ENCODE measurements at places on chromosomes 2 and 18.
A peak's percentile ranks its signal among the peaks of the same experiment; 100 is the strongest.

- no peak for DNase-seq
Observed at GRCh38 chr2:46270384-46270783, 26.8 kb upstream of the EPAS1 start.

DNA sequence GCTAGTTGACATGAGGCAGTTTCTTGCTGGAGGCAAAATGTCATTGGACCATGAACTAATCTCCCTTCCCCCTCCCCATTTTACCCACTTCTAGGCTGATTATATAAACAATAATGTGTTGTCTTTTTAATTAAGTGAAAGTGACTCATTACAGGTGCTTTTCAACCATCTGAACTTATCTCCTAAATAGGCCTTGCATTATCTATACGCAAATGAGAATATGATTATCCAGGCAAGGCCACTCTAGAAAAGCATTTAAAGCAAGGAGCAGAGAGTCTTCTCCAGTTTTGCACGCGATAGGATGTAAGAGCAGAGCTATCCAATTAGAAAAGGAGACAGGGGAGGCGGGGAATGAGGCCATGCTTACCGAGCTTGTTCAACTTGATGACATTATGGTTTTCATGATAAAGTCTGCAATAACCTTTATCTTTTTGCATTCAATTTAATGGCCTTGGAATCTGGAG is 286.1 kb upstream of the SIX3 start:
- DNase-seq, result no peak

- peak; percentile 77 for DNase-seq
Observed at GRCh38 chr2:200306196-200306930, at the start of gene SPATS2L. SPATS2L (plus strand) TSS chr2:200306693; CDS start chr2:200389245, 82,552 bp downstream.

DNA sequence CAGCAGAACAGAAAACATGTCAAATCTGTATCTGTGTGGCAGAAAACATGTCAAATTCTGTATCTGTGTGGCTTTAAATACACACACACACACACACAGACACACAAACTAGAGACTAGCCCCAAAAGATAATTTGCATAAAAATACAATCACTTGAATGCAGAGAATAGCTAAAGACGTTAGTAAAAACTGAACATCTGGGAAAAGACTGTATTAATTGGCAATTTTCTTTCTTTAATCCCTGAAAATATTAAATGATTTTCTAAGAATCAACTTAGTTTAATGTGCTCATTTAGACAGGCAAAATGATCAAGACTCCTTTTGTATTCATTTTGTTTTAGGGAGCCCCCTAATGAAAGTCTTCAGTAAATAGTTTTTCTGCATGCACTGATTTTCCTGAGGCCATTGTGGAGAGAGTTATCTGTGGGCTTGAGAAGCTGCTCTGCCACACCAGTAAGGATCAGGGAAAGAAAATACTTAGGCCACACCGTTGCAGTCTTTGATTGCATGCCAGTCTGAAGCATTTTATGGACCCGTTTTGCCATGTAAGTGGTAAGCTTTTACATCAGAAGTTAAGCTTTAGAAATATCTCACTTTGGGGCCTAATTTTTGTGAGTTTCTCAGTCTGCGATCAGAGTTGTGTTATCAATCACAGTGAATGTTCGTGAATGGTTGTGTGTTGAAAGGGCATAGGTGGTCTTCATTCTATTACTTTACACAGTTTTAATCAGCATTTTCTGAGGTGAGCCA is 2.2 kb downstream of the SPATS2L start:
- no peak for DNase-seq

DNA sequence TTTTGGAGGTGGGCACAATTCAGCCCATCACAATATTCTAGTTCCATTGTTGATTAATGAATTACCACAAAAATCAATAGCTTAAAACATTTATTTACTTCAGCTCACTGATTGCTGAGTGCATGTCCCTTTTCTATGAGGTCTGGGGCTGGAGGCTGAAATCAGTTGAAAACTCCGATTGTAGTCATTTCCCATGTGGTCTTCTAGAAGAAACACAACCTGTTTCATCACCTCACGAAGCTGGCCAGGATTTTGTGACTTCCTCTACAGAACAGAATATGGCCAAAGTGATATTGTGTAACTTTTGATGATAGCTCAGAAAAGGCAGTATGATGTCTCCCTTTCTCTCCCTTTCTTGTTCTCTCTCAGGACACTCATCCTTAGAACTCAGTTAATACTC is 44.1 kb upstream of the CYRIA start:
- no peak for DNase-seq

DNA sequence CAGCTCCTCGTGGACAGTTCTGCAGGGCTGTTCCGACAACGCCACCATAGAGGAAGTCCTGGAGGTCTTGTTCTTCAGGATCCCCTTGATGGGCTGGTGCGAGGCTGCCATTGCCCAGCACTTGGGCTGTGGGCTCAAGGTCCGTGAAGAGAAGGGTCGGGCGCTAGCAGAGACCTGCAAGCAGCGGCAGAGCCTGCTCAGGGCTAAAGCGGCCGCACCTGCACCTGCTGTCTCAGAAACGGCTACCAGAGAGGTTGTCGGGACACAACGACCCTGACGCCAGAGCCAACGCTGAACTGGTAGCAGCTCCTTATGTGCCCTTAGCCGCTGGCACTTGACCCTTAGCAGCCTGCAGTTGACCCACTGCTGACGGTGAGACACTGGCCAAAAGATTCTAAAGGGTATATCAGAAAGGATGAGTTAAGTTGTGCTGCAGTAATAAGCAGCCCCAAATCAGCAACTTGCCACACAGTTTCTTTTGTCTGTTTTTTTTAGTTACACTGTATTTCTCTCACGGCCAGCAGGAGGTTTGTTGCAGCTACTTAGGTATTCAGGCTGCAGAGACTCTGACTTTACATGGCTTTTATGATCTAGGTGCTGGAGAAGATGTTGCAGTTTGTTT is 55.5 kb upstream of the ST6GAL2 start:
- DNase-seq, result no peak

DNA sequence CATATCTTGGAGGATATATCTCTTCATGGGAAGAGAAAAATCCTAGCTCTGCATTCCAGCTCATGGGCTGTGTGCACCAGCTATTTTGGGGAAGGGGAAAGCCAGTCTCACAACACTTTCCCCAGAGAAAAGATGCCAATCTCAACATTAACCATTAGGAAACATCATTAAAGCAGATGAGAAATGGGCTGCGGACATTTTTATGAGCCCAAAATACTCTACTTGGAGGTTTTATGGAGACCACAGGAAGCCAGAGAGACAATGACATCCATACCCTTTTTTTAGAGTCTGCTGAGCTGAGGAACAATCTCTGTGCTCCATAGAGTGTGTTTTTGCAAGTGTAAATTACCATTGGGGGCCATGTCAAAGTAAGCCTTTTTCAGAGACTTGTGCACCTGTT is 213.7 kb downstream of the TRIB2 start:
- no peak for DNase-seq

- no peak for DNase-seq
Observed at GRCh38 chr2:194363295-194363694, 1293.7 kb upstream of the SLC39A10 start.

DNA sequence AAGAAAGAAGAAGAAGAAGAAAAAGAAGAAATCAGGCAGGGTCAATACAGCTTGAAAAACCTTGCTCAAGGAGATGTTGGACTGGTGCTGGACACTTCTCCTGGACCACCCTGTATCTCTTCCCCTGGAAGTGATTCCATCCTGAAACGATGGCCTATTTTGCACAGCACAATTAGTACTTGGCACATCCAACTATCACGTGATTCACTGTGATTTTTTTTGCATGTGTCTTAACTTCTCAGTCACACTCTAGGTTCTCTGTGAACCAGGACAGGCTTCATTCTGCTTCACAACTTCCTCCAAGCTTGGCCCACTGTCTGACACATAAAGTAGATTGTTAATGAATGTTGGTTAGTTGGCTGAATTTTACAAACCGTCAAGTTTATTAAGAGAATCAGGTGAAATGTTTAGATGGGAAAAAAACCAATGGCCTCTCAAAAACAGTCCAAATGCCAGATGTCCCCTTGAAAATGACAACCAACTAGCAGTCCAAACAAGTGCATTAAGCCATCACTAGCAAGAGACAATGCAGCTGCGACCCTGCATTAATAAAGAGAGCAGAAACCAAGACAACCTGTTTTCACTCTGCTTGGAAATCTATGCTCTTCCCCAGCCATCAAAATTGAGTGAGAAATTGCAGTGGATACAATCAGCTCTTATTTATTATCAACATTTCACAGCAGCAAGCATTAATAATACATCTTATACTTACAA is 300.0 kb upstream of the CHAC2 start:
- DNase-seq, result no peak

GRCh38 chr2:58664523-58665151 is 423.5 kb upstream of the FANCL start:
- no peak for DNase-seq

DNA sequence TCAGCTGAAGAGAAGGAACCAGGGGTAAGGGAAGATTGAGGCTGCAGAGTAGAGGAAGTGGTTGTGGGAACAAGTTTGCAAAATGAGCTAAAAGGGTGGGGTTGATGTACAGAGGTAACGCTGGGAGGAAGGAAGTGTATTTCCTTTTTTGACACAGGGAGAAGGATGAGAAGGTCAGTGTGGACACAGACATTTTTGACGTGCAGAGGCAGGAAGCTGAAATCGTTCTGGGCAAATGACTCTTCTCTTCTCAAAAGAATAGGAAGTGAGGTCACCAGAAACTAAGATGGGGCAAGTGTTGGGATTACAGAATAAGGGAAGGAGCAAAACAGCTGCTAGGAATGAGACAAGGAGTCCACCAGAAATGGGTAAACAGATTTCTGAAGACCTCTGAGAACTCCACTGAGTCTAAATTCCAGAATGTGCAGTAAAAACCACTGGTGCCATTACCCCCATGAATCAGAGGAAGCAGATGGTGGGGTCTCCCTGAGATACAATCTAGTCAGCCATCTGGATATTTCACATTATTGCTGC is 20.0 kb upstream of the RNF149 start:
- DNase-seq, result no peak

DNA sequence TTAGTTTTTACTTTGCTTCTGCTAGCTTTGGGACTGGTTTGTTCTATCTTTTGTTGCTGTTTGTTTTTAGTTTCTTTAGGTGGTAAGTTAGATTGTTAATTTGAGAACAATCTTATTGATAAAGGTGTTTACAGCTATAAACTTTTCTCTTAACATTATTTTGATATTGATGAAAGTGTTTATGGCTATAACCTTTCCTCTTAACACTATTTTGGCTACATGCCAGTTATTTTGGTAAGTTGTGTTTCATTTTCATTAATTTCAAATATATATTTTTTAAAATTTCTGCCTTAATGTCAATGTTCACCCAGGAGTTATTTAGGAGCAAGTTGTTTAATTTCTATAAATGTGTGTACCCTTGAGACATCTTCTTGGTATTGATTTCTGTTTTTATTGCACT is 229.6 kb upstream of the SYT4 start:
- DNase-seq, result no peak

GRCh38 chr2:207802650-207803049 is 32.9 kb upstream of the FZD5 start:
- DNase-seq, result no peak

GRCh38 chr2:25879133-25879730 is 945 bp upstream of the ASXL2 start:
- DNase-seq, result no peak

DNA sequence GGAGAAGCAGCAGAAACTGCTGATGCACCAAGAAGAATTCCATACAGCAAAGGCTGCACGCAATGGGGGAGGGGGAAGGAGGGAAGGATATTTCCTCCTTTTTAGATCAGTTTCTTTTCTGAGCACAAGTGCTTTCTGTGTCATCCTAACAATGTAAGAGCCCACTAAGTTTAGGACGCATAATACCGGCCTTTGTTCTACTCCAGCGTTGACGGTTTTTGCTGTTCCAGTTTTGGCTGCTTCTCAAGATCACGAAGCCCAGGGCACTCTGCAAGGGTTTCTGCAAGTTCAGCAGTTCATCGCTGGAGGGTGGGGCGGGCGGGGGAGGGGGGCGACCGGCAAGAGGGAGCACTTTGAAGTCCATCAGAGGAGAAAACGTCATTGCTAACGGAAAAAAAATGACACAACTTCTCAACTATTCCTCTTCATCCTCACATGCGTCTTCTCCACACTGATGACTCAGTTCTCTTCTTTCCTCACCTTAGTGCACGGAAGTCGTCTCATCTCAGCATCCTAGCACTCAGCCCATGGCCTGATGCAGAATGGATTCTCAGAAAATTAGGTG is 8.7 kb downstream of the FAM178B start:
- no peak for DNase-seq

DNA sequence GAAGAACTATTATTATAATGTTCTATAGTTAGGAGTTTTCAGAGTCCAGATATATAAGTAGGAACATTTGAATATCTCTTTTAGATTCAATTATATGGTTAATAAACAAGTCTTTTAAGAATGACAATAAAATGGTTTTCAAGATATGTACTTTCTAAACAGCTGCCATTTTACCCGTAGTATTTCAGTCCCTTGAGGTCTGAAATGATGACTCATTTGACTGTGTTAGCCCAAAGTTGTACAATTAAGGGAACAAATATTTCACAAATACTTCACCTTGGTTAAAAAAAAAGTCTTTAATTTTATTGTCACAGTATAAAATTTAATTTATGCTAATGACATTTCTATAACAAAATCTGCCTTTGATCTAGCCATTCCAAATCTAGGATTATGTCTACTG is 91.6 kb upstream of the TANK start:
- no peak for DNase-seq

DNA sequence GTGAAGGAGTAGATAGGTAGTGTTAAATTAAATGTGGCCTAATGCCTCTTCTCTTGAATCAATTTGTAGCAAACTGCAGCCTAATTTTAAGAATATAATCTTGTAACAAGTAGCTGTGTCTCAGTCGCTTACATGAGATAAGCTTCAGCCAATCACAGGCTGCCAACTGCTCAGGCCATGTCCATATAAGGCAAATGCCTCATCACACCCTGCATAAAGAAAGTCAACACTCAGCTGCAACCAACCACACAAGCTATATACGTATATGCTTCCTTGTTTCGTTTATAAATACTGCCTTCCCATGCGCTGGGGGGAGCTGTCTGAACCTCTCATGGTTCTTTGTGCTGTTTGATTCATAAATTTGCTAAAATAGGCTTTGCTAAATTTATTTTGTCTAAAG is 476.3 kb downstream of the TRIB2 start:
- DNase-seq, result no peak

GRCh38 chr2:142848023-142848606 is 29.3 kb upstream of the KYNU start:
- DNase-seq, result no peak

DNA sequence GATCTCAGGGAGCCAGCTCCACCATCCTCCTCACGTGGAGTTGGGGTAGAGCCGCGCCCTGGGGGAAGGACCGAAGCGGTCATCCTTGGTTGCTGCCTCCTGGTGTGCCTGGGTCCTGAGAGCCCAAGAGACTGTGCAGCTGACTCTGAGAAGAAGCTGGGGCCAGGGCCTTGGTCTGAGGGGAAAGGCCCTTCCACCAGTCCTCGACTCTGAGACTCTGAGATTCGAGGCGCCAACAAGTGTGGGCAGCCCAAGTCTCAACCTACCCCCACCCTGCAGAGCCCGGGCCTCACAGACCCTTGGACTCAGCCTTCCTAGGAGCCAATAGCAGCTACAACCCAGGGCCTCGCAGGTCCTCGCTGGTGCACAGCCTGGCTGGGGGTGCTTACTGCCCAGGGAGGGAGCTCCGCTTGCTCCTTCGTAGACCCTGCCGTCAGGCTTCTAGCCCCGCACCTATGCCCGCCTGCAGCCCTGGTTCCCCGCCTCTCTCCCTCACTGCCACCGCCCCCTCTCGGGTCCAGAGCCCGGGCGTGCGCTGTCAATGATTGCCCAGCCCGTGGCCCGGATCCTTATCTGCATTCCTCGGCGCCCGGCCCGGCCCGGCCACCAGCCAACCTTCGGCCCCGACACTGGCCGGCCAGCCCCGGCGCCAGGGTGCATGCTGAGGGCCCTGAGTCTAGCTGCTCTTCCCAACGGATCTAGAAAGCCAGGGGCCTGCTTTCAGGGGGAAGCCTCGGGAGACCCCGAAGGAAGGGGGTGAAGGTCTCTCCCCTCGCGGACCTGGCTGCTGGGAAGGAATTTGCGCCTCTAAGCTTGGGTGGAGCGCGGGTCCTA is 2.0 kb downstream of the IHH start:
- peak; percentile 74 for DNase-seq

Measured in liver (tissue), 10 donors.